GM23248 (cell line): ENCODE measurements at places on chromosomes 5 and 9. TPM values are rescaled to one million over a fixed set of nuclear protein-coding genes. Genes with fewer than 3 reads are reported as not detected.

DNA sequence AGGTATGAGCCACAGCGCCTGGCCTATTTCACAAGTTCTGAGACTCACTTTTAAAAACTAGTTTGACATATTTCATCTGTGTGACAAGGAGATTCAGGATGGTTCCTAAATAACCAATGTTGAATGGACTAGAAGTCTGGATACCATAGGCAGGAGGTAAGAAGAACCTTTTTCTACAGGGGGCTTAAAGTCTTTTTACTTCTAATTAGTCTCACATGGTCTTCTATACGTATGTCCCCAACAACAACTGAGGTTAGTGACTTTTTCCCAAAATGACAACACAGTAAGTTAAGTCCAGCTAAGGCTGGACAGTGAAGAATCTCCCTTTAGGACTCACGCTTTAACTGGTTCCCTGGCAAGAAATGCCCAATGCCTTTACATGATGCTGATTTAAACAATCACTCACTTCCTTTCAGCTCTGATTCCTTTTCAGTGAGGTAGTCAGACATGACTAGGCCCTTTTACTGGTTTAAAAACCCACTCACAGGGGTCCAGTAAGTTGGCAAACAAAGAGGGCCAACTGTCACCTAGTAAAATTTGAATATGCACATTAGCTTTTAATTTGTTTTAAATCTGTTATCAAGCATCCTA, 12.1 kb upstream of the HAUS6 start:
- H3K36me3 ChIP-seq, result peaks cover 51% of the 10 kb centered on the region; the same call in 1 of the 2 replicates
- H3K27me3 ChIP-seq, result no peaks in the 10 kb centered on the region
- no peak overlapping the region for H3K4me3 ChIP-seq

LCN6 gene
- total RNA-seq, result not detected in 2 replicates

GRCh38 chr9:17906841-17907778, 328.2 kb downstream of the SH3GL2 start:
- H3K4me3 ChIP-seq, result no peak overlapping the region
- H3K4me1 ChIP-seq, result no peaks in the 10 kb centered on the region
- no peak for DNase-seq
- no peaks in the 10 kb centered on the region for H3K36me3 ChIP-seq
- peaks cover 40% of the 10 kb centered on the region for H3K27me3 ChIP-seq

GRCh38 chr5:66757219-66757833, 161.1 kb downstream of the MAST4 start:
- no peaks in the 10 kb centered on the region for H3K27me3 ChIP-seq
- H3K27ac ChIP-seq, result no peak overlapping the region
- no peak overlapping the region for H3K4me3 ChIP-seq
- H3K4me1 ChIP-seq, result no peaks in the 10 kb centered on the region

AP3B1 gene
- total RNA-seq, result 46.7 and 49.7 TPM in 2 replicates

GRCh38 chr5:142327111-142327842, 2.5 kb upstream of the SPRY4 start:
- H3K4me3 ChIP-seq, result peak overlapping the region; percentile 39
- H3K27ac ChIP-seq, result peak overlapping the region; percentile 91
- peak; percentile 95 for DNase-seq
- peaks cover 25% of the 10 kb centered on the region for H3K4me1 ChIP-seq
- no peaks in the 10 kb centered on the region for H3K36me3 ChIP-seq
- no peaks in the 10 kb centered on the region for H3K27me3 ChIP-seq
